ENCODE measurements at places on chromosomes 3 and 15. TPM values are rescaled to one million over a fixed set of nuclear protein-coding genes. Genes with fewer than 3 reads are reported as not detected.

- DNase-seq = no peak
These were observed 314.1 kb upstream of the LRRC3B start for GRCh38 chr3:26308454-26308853.

DNA sequence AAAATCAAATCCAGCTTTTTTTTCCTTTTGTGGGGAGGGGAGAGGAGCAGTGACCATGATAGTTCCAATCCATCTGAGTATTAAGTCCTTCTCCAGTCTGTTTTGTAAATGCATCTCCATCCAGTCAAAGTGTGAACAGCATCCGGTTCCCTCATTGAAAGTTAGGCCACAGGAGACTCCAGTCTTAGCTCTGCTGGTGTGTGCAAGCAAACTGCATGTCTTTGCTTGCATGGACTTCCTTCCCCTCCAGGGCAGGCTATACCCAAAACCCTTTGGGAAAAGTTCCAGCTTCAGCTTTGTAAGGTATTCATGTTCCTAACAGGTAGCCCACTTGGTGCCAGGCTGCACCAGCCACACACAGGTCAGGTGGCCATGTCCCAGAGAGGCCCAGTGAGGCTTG lies 3.1 kb upstream of the MAN2C1 start:
- DNase-seq = no peak

DNA sequence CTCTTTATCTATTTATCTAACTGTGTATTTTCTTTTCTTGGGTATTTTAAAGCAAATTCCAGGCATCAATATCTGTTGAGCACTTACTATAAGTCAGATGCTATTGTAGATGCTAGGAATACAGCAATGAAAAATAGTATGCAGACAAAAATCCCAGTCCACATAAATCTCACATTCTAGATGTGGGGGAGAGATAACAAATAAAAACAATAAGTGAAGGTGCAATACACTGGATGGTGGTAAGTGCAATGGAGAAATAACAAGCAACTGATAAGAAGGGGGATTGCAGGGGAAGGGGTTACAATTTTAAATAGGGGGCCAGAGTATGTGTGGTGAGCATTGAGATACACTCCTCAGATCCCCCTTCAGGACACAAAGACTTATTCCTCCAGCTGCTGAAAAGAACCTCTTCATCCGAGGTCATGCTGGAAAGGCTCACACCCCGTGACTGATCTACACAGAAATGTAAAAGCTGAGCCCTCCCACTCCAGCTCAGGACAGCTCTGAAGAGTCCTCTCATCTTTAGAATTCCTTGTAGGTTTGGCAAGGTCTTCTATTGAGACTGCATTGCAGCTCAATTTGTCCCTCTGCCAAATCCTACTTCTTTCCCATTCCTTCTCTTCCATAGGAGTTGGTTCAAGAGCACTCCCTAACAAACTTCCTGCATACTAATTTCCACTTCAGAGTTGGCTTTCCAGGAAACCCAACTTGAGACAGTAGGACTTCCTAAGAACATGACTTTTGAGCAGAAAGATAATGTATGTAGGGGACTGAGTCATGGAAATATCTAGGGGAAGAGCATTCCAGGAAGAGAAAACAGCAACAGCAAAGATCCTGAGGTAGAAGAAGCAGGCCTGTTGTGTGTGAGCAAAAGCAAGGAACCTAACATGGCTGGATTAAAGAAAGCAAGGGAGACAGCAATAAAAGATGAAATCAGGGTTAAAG lies 8.1 kb upstream of the SCG3 start:
- no peak for DNase-seq

DNA sequence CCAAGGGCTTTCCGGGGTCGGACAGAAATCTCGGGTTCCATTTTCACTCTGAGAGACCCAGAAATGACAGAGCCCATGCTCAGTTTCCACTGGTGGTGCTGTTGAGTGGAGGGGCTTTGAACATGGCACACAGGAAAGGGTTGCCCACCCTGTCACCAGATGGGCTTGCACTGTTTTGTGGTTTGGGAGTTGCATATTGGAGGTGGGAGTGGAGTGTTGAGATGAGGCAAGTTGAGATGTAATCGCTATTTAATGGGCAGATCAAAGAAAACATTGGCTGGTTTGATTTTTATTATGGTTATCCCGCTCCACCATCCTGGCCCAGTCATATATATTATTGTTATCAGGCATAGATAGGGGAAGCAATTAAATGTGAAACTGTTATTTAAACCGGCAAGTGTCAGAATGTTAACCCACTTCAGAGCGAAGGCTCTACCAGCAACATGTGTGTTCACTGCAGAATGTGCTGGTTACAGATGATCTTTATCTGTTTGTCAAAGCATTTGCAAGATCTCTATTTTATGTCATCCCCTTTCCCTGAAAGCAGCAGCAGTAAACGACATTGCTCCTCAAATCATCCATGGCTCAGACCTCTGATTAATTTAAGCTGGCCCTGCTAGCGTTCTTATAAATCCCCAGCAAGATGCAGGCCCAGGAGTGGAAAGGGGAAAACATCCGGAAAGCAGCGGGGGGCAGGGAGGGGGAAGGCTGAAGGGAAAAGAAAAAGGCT lies 58.3 kb upstream of the TSEN2 start:
- DNase-seq = no peak

- peak; percentile 61 for DNase-seq
These were observed 7.0 kb upstream of the BMF start for GRCh38 chr15:40115670-40116093.

DNA sequence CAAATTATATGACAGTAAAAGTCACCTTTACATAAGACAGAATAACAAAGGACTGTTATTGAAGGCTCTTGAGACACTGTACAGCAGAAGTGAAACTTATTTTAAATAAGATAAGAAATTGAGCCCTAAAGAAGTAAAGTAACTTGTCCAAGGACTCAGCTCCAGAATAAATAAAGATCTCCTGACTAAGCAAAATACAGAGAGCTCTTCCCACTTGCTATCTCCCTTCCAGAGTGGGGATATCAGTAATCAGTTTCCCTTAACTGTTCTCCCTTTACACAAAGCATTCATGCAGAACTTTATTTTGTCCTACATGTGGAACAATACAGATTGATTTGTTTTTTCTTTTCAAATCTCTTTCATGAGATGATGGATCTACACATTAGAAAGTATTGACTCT lies 129.5 kb upstream of the BHLHE40 start:
- no peak for DNase-seq

GRCh38 chr3:190369668-190370295 lies 18.2 kb upstream of the CLDN16 start:
- no peak for DNase-seq

GRCh38 chr3:32413845-32414521 lies 22.3 kb downstream of the CMTM7 start:
- DNase-seq = no peak

GRCh38 chr3:189677667-189678066 lies 46.5 kb downstream of the TP63 start:
- no peak for DNase-seq

The GOLGA8R gene
- 3.0 TPM for total RNA-seq

The PLXND1 gene
- total RNA-seq = 1.3 TPM

The SAMMSON gene
- total RNA-seq = not detected

The RNF7 gene
- total RNA-seq = 74.8 TPM

The SI gene
- total RNA-seq = not detected

The MOBP gene
- total RNA-seq = 0.14 TPM

Data from activated T-helper 2 cell treated with anti-CD3 and anti-CD28 coated beads, Interferon-gamma antibody, Interleukin-2, Interleukin-4, amounts not matched to agents 10 μg/mL and 5 μg/mL and 100 μg/mL, durations not matched to agents 14 hours and 24 hours and 36 hours (primary cell).